ENCODE measurements at places on chromosomes 5 and 9.

DNA sequence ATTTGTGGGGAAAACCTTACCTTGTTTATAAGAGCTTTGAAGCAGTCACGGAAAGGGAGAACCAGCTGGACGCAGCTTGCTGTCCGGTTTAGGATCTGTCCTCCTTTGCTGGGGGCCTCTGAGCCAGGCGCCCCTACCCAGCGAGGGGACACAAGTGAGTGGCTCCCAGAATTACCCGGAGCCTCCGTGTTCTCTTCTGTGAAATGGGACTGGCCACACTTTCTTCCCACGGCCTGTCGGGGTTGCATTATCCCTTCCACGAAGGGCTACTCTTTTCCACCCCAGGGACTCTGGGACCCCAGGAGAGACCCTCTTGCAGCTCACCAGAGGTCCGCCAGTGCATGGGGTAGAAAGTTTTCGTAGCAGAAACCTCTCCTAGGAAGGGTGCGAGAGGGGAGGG lies 477 bp upstream of the GBGT1 start:
- no peak for DNase-seq

GRCh38 chr5:56429110-56429561 lies 196.0 kb upstream of the ANKRD55 start:
- DNase-seq, result no peak

DNA sequence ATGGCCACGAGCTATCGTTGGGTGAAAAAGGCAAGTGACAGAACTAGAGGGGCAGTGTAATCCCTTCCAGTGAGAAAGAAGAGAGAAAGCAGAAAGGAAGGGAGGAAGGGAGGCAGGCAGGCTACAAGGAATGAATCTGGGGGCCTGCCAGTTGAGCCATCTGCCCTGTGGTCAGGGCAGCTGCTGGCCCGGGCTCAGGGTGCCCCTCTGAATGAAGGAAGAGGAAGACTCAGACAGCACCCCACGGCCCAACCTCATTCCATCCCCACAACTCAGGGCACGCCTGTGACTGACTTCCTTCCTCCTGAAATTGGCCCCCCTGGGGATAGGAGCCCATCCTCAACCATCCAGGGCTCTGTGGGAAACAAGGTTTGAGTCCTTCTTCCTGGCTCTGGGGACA lies 20.3 kb upstream of the FLT4 start:
- no peak for DNase-seq

- DNase-seq, result no peak
Measured at GRCh38 chr5:145407300-145408047, 427.7 kb downstream of the PRELID2 start.

- DNase-seq, result no peak
Measured at GRCh38 chr9:97293207-97293721, 14.2 kb upstream of the CCDC180 start.

GRCh38 chr9:99184110-99184474 lies 37.6 kb downstream of the ALG2 start:
- DNase-seq, result no peak

GRCh38 chr9:113955076-113955752 lies 79.1 kb downstream of the ZNF618 start:
- DNase-seq, result peak; percentile 47

- no peak for DNase-seq
Measured at GRCh38 chr5:71589903-71590302, 2.8 kb downstream of the MCCC2 start.

DNA sequence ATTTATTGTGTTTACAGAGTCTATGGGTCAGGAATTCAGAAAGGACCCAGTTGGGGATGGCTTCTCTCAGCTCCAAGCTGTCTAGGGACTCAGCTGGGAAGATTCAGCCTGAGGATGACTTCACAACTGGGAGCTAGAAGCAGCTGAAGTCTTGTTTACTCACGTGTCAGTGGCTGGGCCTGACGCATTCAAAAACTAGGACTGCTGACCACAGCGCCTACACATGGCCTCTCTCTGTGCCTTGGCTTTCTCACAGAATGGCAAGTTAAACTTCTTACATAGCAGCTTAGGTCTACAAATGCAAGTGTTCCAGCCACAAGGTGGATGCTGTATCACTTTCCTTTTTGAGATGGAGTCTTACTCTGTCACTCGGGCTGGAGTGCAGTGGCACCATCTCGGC lies 16.3 kb upstream of the PPP2CA start:
- DNase-seq, result no peak

DNA sequence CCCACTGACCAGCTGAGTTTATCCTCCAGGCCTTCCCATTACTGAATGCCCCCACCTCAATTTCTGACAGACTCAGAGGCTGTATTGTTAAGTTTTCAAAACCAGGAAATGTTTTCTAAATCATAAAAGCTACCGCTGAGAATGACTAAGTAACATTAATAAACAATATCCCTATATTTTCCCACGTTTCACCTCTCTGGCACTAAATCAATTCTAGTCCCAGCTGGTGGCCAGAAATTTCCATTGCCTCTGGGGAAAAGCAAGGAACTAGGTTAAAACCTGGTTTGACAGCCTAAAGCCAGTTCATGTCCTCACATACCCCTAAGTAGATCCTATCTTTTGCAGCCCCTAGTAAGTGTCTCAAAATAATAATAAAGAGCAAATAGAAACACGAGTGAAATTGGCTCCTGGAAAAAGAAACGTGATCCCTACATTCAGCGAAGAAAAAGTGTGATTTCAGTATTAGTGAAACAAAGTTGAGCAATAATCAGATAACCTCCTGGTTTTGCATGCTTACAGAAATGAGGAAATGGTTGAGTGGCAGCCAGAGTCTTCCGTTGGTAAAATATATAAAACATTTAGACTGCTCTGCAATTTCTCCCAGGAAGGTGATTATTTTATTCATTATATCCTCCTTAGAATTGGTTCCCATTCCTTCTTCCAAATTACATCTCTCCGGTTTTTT lies 110.9 kb downstream of the ESM1 start:
- DNase-seq, result peak; percentile 48

DNA sequence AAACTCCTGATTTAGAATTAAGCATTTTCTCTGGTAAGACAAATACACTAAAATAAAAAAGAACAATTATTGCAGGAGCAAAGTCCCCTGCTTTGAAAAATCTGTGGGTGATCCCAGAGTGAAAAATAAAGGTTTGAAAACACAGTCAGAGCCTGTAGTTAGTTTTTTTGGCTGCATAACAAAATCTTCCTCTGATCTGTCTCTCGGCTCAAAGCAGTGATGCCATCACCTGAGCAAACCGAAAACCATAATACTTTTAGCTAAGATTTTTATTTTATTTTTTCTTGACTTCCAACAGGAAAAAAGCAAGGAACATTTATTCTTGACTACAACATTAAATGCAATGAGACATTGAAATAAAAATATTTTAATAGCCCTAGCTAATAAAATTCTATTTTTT lies 1.2 kb downstream of the CDH18 start:
- no peak for DNase-seq

- no peak for DNase-seq
Measured at GRCh38 chr5:124738681-124739633, 7.5 kb downstream of the ZNF608 start.

- peak; percentile 59 for DNase-seq
Measured at GRCh38 chr5:177496727-177497291, 595 bp downstream of the PDLIM7 start.

GRCh38 chr9:129664746-129665388 lies 580 bp upstream of the PRRX2 start:
- DNase-seq, result no peak

DNA sequence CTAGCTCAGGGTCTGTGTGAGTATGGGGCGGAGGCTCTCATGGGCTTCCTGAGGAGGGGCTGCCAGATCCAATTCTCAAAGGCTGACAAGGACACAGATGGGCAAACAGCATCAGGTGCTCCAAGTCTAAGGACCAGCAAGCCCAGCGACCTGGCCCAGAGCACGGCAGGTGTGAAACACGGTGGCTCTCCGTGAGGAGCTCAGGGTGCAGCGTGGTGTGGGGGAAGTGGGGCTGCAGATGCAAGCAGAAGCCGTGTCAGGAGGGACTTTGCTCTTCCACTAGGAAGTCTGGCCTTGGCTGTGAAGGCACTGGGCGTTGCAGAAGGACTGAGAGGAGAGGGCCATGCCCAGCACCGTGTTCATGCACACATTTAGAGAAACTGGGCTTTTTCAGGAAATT lies 420.0 kb downstream of the GADD45G start:
- DNase-seq, result no peak

DNA sequence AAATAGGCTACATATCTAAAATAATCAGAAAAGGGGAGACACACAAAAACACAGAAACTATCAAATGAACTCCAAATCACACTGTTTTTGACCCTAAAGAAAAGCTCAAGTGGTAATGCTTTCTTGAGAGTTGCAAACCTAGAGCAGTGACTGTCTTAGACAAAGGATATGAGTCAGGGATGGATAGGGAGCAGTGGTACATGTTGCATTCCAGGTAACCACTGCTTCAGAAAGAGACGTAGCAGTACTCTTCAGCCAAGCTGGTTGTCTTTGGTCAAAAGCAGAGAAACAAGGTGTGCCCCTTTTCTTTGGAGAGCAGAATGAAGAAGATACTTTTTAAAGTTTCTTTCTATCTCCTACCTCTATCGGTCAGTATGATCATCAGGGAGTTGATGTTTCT lies 1003.6 kb downstream of the CDH9 start:
- DNase-seq, result no peak

DNA sequence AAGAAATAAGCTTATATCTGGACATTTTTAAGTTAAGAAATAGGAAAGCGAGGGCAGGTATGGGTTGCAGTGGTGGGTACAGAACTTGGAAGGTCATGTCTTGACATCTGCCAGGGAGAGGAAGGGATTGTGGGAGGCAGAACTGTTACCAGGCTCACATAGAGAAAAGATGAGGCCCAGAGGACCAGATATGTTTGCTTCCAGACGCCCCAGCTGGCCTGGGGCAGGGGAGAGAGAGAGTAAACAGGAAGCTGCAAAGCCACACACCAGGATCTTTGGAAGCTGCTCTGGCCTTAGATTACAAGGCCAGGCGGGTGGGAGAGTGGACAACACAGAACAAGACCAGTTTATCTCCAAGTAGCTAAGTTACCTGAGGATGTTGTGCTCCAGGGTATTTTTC lies 71.2 kb downstream of the MARCHF11 start:
- DNase-seq, result no peak

DNA sequence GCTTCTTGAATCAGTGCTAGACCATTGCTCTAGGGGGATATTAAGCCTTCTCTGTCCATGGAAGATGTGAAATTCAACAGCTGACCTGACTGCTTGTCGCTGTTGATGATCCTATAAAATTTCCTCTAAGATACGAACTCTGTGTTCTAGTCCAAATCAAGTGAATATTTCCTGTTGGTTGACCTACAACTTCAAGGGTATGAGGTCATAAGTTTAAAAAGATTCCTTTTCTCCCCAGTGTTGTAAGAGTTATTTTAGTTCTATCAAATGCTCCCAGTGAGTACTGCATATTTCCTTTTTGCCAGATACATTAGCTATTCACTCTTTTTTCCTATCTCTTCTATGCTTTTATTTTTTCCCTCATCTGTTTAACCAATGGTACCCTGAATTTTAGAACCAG lies 102.9 kb upstream of the CCDC152 start:
- no peak for DNase-seq

DNA sequence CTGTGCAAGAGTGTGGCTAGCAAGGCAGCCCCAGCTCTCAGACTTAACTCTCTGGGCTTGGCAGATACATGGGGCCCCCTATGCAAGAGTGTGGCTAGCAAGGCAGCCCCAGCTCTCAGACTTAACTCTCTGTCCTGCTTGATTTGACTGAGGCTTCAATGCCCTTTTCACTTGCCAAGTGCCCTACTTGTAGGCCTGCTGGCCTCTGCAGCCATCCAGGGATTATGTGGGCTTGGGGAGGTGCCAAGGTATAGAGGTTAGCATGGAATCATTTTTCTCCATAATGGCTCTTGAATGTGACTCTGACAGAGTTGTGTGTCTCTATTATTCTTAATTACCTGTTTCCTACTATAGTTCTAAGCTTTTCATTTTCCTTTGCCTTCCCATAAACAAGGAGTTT lies 115.5 kb upstream of the RUSC2 start:
- no peak for DNase-seq

- DNase-seq, result peak; percentile 69
Measured at GRCh38 chr9:127921557-127922120, 4.8 kb upstream of the ST6GALNAC4 start.

GRCh38 chr9:20618361-20618802 lies 3.9 kb downstream of the MLLT3 start:
- peak; percentile 18 for DNase-seq

DNA sequence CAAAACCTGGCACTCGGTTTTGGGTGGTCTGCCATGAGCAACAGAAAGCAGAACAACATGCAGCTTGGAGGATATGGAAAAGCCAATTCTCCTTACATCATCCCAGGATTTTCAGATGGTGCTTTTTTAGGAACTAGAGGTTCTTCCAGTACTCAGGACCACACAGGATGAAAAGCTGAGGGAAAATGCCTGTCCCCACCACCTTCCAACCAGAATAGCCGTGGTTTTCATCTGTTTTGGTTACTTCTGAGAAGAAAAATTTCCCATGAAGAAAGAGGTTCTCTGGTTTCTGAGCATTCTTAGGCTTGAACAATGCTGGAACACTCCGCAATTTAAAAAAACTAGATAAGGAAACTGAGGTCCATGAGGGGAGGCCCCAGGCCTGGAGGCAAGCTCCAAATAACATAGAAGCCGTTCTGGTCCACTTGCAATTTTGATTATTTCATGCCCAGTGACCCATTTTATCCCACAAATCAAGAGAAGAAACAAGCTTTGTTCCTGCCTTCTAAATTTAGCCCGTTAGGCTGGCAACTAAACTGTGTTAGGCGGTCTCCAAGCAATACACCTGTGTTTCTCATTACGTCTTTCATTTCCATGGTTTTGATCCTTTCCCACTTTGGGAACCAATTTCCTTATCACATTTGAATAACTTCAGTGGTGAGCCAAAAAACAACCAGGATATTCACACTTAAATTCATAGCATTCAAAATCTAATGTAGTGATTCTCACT lies 79.2 kb upstream of the SPIN1 start:
- no peak for DNase-seq

DNA sequence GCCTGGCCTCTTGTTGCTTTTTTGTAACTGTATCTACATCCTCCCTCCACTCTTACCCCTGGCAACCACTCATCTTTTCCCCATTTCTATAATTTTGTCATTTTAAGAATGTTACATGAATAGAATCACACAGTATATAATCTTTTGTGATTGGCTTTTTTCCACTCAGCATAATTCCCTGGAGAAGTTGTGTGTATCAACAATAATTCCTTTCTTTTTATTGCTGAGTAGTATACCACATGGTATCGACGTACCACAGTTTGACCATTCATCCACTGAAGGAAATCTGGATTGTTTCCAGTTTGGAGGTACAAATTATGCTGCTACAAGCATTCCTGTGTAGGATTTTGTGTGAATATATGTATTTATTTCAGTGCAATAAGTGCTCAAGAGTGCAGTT lies 21.7 kb upstream of the ENTREP1 start:
- DNase-seq, result no peak

Data from suppressor macrophage treated with lipopolysaccharide for 4 hours (primary cell).